Stimulated activated CD4-positive, alpha-beta T cell treated with anti-CD3 and anti-CD28 coated beads, TNF-alpha, amount 100 ng/mL, for 1 hour (primary cell): ENCODE measurements at places on chromosomes 2 and 18.

DNA sequence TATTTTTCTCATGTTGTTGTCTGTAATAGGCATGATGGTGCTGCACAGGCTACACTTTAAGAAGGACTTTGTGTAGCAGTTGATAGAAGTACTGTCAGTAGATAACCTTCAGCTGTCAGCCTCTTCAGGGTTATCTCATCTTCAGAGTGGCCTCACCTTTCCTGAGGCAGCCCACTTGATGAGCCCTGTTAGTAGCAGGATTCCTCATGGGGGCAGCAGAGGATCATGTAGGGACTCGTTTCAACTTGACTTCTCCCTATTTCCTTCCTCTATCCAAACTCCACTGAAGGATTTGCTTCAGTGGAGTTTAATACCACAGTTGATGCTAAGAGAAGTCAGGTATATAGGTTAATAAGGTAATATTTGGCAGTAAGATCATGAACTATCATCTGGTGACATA lies 530.3 kb upstream of the FSIP2 start:
- DNase-seq = no peak

GRCh38 chr2:6074089-6074643 lies 382.0 kb downstream of the SOX11 start:
- DNase-seq = no peak

DNA sequence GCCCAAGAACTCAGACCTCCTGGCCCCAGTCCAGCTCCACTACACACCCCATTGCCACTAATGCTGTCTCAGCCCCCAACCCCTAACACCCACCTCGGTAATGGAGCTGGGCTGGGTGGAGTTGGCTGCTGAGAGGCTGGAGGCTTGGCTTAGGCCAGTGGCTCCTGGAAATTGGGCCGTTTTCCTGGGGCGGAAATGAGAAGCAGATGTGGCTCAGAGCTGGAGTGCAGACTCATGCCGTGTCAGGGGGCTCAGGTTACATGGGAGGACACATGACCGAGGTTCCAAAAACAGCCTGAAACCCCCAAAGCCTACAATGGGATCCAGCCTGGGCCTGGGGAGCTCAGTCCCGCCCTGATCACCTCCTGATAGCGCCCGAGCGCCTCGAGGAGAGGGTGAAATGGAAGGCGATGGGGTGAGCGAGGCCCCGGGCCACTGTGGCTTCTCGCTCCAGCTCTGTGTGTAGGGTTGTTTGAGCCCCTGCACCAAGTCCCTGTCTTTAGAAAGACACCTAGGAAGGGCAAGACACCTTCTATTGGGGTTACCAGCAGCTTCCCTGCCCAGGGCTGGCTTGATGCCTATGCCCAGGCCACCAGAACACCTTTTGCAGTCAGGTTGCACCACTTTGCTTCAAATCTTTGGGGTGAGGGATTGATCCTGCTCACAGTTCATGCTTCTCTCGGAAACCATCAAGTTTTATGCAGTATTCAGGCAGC lies 175.7 kb upstream of the HAAO start:
- DNase-seq = no peak

- DNase-seq = no peak
Observed at GRCh38 chr18:13289481-13290205, 71.1 kb downstream of the LDLRAD4 start.

DNA sequence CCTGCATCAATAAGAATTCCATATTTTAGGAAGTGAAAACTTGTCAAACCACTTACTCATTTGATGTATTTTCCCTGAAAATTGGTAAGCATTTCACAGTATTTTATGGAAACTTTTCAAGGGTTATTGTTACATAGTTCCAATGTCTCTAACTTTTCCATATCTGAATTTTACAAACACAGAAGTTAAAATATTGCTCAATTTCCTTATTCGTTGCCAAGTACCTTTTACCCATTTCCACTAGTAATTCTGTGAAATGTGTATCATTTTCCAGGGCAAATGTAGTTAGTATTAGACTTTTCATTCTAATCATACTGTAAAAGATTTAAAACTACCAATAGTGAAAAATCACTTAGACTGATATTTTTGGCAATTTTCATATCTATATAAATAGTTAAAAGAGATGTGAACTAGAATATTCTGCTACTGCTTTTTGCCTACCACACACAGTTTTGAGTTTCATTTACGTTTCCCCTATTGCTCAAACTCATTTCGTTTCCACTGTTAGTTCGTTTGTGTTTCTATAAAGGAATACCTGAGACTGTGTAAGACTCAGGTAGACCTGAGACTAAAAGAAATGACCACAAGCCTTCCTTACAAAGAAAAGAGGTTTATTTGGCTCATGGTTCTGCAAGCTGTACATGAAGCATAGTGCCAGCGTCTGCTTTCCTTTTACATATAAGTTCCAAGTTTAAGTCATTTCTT lies 86.3 kb downstream of the PMS1 start:
- DNase-seq = no peak

DNA sequence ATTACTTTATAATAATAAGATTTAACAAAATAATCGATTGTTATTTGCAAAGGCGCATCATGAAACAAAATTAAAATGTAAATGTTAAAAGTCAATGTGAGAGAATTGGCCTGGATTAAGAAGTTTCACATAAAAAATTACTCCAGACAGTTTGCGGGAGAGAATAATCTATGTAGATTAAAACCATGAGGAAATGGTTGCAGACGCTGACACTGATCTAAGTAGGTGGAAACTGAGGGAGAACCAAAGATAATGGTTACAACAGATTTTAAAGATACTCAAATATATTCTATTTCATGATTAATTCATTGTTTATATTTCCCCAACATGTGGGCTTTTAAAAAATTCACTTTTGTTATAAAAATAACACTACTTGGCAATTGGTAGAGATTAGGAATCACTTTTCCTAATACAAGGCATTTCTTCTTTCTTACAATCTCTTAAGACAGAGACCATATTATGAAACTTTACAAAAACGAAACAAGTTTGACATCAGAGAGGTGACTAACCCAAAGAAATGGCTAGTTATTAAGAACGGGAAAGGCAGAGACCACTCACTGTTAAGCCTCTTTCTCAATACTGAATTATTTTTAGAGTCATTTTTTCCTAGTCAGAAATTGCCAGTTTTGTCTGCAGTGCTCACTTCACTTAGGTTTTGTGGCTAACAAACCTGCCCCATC lies 1.6 kb downstream of the KANSL1L start:
- no peak for DNase-seq

- DNase-seq = no peak
Observed at GRCh38 chr2:50872543-50872942, 159.4 kb downstream of the NRXN1 start.

DNA sequence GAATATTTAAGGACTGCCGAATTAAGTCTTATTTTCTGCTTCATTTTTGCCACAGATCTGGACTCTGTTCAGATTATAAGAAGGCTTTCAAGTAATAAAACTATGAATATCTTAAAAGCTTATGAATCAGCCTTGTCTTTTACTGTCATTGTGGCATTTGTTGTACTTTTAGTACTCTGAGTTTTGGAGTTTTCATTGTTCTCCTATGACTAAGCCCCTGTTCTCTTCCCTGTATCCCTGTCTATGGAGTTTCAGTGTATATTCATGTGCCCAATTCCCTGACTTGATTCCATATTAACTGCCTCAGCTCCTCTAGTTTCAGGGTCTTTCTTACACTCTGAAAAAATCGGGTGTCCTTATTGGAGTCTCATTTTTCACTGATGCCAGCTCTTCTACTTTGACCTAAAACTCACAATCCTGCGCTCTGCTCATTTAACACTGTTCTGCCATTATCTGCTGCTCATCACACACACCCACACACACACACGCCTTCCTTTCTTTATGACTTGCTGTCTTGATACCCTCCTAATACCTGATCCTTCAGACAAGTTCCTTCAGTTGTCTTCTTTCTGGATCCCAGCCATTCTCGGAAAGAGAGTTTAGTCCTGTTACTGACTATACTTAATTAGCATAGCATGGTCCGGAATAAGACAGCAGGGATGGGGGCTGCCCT lies 511.8 kb downstream of the CPS1 start:
- no peak for DNase-seq

DNA sequence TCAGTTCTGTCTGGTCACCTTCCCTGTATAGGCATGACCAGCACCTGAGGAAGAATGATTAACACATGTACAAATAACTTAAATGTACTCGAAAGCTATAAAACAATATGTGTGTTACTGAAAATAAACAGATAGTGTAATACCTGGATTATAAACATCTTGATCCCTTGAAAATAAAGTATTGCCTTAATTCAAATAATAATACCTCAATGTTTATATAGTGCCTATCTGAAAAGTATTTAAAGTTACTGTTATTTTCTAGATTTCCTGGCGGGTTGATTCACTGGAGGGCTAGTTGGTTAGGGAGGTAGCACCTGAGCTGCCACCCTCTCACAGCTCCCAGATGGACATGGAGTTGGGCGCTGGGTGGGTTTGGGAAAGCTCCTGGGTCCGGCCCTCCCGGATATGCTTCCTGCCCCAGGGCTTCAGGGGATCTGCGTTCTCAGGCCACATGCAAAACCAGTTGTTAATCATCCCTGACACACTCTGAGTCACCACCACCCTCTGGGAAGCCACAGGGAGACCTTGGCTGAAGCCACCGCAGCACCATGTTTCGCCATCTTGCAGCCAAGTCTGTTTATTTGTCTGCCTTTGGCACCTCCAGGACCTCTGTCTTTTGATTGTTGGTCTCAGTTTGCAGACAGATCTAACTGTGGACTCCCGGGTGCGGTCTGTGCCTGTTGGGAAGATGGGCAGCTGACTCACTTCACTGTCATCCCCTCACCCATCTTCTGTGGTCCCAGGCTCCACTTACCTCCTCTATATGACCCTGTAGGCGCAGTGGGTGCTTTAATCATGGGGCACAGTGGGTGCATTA lies 35.3 kb downstream of the RAB31 start:
- DNase-seq = no peak

- no peak for DNase-seq
Observed at GRCh38 chr2:52238782-52239181, 1206.8 kb upstream of the NRXN1 start.

GRCh38 chr2:190088917-190089316 lies 26.4 kb upstream of the MSTN start:
- DNase-seq = no peak

DNA sequence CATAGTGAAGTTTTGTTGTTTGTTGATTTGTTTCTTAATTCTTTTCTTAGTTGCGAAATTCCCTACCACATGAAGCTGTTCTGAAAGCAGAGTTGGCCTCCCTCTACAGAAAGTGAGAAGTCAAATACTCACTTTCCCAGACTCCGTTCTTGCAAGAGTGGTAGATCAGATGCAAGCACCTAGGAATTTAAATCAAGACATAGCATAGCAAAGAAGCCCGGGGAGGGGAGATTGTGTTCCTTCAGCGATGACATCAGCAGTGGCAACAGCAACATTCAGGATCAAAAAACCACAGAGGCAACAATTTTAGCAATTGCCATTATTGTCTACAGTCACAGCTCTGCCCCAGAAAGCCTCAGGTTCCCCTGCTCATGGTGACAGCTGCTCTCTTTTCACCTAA lies 580.0 kb downstream of the RNF144A start:
- DNase-seq = no peak

- DNase-seq = no peak
Observed at GRCh38 chr2:74714691-74715080, 60.6 kb downstream of the SEMA4F start.

- no peak for DNase-seq
Observed at GRCh38 chr18:67456711-67457110, 59.8 kb downstream of the DSEL start.

- DNase-seq = no peak
Observed at GRCh38 chr2:79554899-79555298, 42.0 kb downstream of the CTNNA2 start.

GRCh38 chr2:47405757-47406156 lies 2.8 kb downstream of the MSH2 start:
- no peak for DNase-seq

- no peak for DNase-seq
Observed at GRCh38 chr18:68454511-68455228, 260.2 kb downstream of the TMX3 start.

DNA sequence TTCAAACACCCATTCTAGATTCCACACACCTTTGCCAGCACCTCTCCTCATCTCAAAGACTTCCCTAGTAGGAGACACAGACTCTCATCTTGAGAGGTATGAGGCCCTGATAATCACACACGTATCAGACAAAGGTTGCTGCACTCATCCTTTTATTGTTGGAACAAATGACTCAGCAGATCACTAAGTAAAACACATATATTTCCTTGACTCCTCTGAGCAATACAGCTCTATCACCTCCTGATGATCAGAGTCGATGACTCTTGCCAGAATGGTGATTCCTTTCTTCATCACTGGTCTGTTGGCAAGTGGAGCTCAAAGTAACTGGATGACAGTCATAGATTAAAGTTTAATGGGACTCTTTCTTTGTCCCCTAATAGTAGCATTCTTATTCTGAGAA lies 1049.2 kb upstream of the ZEB2 start:
- DNase-seq = no peak

GRCh38 chr2:88919087-88919738 lies 227.7 kb downstream of the RPIA start:
- DNase-seq = no peak

- no peak for DNase-seq
Observed at GRCh38 chr2:133908171-133908570, 339.9 kb upstream of the NCKAP5 start.

- no peak for DNase-seq
Observed at GRCh38 chr2:169136885-169137534, 67.6 kb downstream of the DHRS9 start.

DNA sequence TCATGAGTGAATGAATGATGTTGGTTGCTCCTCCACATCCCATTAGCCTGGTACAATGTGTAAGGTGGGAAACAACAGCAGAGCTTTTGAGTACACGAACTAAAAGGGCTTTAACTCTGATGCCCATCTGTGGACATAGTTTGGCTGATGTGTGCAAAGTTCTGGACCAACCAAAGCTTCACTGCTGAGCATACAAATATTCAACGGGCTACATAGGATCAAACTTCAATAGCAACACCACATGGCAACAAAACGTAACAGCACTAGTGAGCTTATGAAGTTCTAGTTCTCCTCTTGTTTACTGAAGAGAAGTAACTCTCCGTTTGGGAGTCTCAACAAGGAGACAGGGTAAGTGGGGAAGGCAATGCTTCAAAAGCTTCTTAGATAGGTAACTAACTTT lies 20.4 kb downstream of the STAM2 start:
- no peak for DNase-seq

- DNase-seq = no peak
Observed at GRCh38 chr2:149329489-149330126, 779 bp upstream of the LYPD6 start.

DNA sequence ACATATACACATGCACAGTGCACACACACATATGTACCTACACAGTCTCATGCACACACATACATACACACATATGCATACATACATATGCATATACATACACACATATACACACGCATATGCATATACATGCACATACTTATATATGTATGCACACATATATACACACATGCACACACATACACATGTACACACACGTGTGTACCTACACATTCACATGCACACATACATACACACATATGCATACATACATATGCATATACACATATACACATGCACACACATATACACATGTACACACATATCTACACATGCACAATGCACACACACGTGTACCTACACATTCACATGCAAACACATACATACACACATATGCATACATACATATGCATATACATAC lies 100.3 kb upstream of the TWIST2 start:
- no peak for DNase-seq
